ENCODE measurements at places on chromosomes 1 and 21.

DNA sequence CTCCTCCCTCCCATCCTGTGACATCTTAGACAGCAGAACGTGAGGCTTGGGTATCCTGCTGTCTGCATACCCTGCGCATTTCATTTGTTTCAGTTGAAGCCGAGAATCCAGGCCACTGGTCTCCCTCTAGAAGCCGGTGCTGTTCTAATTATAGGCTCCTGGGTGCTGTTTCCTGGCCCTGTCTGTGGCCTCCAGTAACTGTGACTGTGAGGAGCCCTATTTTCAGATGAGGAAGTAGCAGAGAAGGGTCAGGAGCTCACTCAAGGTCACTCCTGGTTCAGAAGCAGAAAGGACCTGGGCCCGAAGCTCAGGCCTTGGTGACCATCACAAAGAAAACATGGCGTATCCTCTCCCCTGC lies 24.0 kb downstream of the COQ8A start:
- H3K4me3 ChIP-seq, result no peak overlapping the region
- H3K4me1 ChIP-seq, result peaks cover 28% of the 10 kb centered on the region
- no peak overlapping the region for H3K27ac ChIP-seq
- H3K27me3 ChIP-seq, result no peaks in the 10 kb centered on the region
- peaks cover 22% of the 10 kb centered on the region for H3K36me3 ChIP-seq

- no peaks in the 10 kb centered on the region for H3K36me3 ChIP-seq
- H3K4me1 ChIP-seq, result no peaks in the 10 kb centered on the region
- no peaks in the 10 kb centered on the region for H3K27me3 ChIP-seq
- DNase-seq, result no peak
These were observed 51.5 kb upstream of the GCLM start for GRCh38 chr1:93960641-93961147.

- H3K27ac ChIP-seq, result no peak overlapping the region
- no peaks in the 10 kb centered on the region for H3K27me3 ChIP-seq
- no peak overlapping the region for H3K4me3 ChIP-seq
- H3K4me1 ChIP-seq, result no peaks in the 10 kb centered on the region
- no peak for DNase-seq
- no peaks in the 10 kb centered on the region for H3K36me3 ChIP-seq
These were observed 133.8 kb upstream of the CACNA1E start for GRCh38 chr1:181349512-181349911.

DNA sequence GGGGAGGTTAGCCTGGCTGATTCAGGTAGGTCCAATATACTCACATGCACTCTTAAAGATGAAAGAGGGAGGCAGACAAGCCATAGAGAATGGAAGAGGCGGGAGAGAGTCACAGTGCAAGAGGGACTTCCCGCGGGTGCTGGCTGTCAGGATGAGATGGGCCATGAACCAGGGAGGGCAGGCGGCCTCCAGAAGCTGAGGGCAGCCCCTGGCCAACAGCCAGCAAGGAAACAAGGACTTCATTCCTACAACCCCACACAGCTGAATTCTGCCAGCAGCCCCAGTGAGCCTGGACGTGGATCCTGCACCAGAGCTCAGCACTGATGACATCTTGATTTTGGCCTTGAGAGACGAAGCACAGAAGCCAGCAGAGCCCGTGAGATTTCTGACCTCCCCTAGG lies 15.1 kb upstream of the B3GALT5 start:
- H3K36me3 ChIP-seq, result no peaks in the 10 kb centered on the region
- no peak for DNase-seq

DNA sequence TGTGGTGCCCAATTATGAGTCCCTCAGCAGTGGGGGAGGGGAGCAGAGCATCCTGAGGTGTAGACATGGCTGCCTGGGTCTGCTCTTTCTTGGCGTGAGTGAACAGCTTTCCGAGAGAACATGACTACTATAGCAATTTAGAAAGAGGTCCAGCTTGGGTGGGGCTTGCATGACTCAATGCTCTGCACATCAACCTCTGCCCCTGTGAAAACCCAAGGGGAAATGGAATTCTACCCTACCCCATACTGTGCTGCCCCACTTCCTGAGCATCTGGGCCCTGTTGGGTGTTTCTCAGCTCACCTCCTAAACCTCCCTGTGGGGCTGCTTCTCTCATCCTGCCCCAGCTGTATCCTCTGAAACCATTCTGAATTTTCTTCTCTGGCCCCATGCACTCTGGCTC lies 8.2 kb upstream of the AZIN2 start:
- H3K27ac ChIP-seq, result no peak overlapping the region
- H3K4me3 ChIP-seq, result no peak overlapping the region
- H3K27me3 ChIP-seq, result no peaks in the 10 kb centered on the region
- no peaks in the 10 kb centered on the region for H3K4me1 ChIP-seq
- no peak for DNase-seq

- no peaks in the 10 kb centered on the region for H3K36me3 ChIP-seq
- DNase-seq, result no peak
- no peak overlapping the region for H3K4me3 ChIP-seq
- H3K27me3 ChIP-seq, result no peaks in the 10 kb centered on the region
- no peak overlapping the region for H3K27ac ChIP-seq
These were observed 50.7 kb upstream of the SPOCD1 start for GRCh38 chr1:31866450-31867032.

GRCh38 chr1:23178950-23179349 lies 10.3 kb upstream of the LUZP1 start:
- no peaks in the 10 kb centered on the region for H3K36me3 ChIP-seq
- no peak for DNase-seq
- peaks cover 5% of the 10 kb centered on the region for H3K4me1 ChIP-seq
- peak overlapping the region; percentile 83 for H3K27ac ChIP-seq

DNA sequence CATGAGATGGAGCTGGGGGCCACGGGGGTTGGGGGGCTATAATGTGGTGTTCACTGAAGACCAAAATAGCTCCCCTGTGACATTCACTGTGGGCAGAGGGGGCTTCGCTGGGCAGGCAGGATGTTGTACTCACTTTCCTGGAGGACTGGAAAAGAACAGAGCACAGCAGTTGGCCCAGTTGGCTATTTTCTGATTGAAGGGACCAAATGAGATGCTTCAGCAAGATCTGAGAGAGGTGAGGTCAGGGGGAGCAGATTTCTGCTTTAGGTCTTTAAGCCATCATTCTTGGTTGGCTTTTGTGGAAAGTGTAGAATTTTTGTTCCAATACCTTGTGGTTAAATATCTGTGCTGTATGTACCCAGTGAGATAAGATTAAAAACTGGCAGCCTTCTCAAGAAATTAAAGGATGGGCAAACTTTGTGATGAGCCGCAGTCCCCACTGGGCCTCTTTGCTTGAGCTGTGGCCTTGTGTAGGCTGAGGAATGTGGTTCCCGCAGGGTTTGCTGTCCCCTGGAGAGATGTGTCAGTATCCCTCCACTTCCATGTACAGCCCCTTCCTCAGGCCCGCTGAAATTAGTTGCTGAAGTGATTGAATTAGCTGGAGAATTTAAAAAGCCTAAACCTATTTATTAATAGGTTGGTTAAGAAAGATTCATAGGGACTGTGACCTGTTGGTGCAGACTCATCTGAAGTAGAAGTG lies 80.7 kb downstream of the ATP5PO start:
- DNase-seq, result no peak
- no peak overlapping the region for H3K27ac ChIP-seq
- peaks cover 92% of the 10 kb centered on the region for H3K36me3 ChIP-seq
- no peaks in the 10 kb centered on the region for H3K27me3 ChIP-seq
- no peak overlapping the region for H3K4me3 ChIP-seq
- H3K4me1 ChIP-seq, result no peaks in the 10 kb centered on the region

GRCh38 chr21:17427831-17428483 lies 84.9 kb upstream of the CXADR start:
- H3K4me3 ChIP-seq, result no peak overlapping the region
- H3K4me1 ChIP-seq, result no peaks in the 10 kb centered on the region
- no peak overlapping the region for H3K27ac ChIP-seq
- DNase-seq, result no peak
- no peaks in the 10 kb centered on the region for H3K27me3 ChIP-seq

GRCh38 chr1:200128081-200128480 lies 100.6 kb downstream of the NR5A2 start:
- DNase-seq, result no peak
- H3K4me3 ChIP-seq, result no peak overlapping the region
- H3K27me3 ChIP-seq, result no peaks in the 10 kb centered on the region
- H3K27ac ChIP-seq, result no peak overlapping the region

DNA sequence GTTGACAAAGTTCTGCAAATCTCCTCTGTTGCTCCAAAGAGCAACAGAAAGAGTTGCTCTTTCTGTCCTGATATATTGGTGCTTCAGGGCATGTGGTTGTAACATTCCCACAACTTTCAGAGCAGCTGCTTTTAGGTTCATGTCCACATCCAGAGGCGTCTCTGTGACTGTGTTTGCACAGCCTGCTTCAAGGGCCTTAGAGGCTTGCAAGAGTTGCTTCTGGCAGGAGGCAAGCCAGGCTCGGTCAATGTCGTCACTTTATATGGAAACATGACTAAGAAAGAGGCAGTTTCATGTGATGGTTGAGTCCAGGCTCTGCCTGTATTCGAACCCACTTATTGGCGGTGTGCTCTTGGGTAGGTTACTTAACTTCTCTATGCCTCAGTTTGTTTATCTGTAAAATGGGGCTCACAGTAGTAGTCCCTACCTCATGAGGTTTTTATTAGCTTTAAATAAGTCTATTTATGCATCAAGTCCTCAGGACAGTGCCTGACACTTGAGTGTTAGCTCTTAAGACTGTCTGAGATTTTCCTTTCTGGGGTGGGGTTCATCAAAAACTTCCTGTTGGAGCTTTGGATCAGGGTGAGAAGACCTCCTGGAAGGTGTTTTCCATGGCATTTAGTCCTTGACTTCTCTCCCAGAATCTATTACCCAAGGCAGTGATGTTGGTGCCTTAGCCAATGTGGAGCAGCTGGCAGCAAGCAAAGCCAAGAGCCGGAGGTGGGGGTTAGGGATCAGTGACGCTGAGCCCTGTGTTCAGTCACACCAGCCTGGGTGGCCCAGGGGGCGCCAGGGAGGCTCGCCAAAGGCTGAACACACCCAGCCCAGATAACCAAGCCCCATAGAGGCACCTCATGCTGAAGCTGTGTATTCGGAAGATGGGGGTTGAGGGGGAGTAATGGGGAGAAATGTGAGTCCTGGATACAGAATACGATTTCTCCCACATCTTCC lies 18.9 kb downstream of the LHX4 start:
- H3K4me3 ChIP-seq, result no peak overlapping the region
- peaks cover 17% of the 10 kb centered on the region for H3K4me1 ChIP-seq
- H3K27ac ChIP-seq, result no peak overlapping the region
- peaks cover 43% of the 10 kb centered on the region for H3K27me3 ChIP-seq

DNA sequence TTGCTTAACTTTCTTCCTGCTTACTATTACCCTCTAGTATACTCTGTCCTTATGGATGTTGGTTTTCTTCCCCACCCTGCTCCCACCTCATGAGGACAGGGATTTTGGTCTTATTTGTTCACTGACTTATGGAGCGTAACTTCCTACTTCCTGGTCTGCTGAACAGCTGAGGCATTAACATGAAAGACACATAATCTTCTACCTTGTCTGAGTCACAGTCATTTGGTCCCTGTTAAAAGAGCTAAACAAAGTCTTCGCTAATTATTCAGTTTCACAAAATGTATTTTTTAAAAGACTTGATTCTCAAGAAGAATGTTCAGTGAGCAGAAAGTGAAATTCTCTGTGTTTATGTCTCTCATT lies 18.5 kb downstream of the RNASEL start:
- DNase-seq, result no peak
- H3K4me1 ChIP-seq, result no peaks in the 10 kb centered on the region

DNA sequence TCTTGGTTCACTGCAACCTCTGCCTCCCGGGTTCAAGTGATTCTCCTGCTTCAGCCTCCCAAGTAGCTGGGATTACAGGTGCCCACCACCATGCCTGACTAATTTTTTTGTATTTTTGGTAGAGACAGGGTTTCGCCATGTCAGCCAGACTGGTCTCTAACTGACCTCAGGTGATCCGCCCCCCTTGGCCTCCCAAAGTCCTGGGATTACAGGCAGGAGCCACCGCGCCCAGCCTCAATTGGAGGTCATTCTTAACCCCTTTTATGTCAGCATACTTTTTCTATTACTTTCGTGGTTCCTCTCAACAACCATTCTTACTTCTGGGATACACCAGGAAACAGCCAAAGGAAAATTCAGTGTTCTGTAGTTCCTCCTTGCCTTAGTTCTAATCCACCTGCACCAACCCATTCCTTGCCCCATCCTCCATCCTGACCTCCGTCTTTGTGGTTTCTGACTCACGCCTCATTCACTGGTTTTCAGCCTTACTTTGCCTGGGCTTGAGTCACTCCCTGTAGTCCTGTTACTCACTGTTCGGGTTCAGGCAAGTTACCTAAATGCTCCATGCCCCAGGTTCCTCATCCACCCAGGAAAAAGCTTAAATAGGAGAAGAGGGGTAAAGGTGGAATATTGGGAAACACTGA lies 12.9 kb upstream of the BCL10 start:
- no peak overlapping the region for H3K4me3 ChIP-seq
- H3K36me3 ChIP-seq, result no peaks in the 10 kb centered on the region
- H3K4me1 ChIP-seq, result no peaks in the 10 kb centered on the region
- no peaks in the 10 kb centered on the region for H3K27me3 ChIP-seq
- H3K27ac ChIP-seq, result peak overlapping the region; percentile 9
- no peak for DNase-seq

DNA sequence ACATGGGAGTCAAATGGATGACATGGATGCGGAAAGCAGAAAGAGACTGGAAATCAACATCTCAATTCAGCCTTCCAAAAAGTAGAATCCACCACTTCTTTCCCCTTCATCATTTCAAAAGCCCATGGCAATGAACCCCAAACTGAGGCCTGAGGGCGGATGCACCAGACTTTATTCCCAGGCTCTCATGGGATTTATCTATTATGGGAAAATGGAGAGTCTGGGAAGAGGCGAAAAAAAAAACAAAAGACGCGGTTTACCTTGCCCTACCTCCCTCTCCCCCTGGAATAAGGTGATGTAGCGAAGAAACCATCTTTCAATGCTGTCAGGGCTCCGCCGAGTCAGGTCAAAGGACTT lies 624 bp downstream of the KIFAP3 start:
- H3K4me1 ChIP-seq, result peaks cover 37% of the 10 kb centered on the region
- peak overlapping the region; percentile 69 for H3K4me3 ChIP-seq
- peak overlapping the region; percentile 82 for H3K27ac ChIP-seq
- H3K36me3 ChIP-seq, result no peaks in the 10 kb centered on the region
- DNase-seq, result peak; percentile 52

- H3K27ac ChIP-seq, result no peak overlapping the region
- H3K4me1 ChIP-seq, result no peaks in the 10 kb centered on the region
- H3K27me3 ChIP-seq, result no peaks in the 10 kb centered on the region
- H3K36me3 ChIP-seq, result no peaks in the 10 kb centered on the region
- DNase-seq, result no peak
These were observed 196.4 kb downstream of the KAZN start for GRCh38 chr1:14794906-14795305.

- H3K27me3 ChIP-seq, result no peaks in the 10 kb centered on the region
- H3K4me3 ChIP-seq, result no peak overlapping the region
- peaks cover 3% of the 10 kb centered on the region for H3K4me1 ChIP-seq
- H3K27ac ChIP-seq, result no peak overlapping the region
These were observed 27.8 kb downstream of the DNM3 start for GRCh38 chr1:171869097-171869496.

- no peak for DNase-seq
- H3K27ac ChIP-seq, result no peak overlapping the region
- peaks cover 37% of the 10 kb centered on the region for H3K27me3 ChIP-seq
- H3K36me3 ChIP-seq, result no peaks in the 10 kb centered on the region
- H3K4me3 ChIP-seq, result no peak overlapping the region
- H3K4me1 ChIP-seq, result no peaks in the 10 kb centered on the region
These were observed 21.0 kb upstream of the PADI6 start for GRCh38 chr1:17350928-17351446.

All from spleen (tissue), 13 donors.